ENCODE measurements at places on chromosomes 12 and 14.

- DNase-seq, result no peak
Measured at GRCh38 chr12:11801643-11802042, 152.2 kb downstream of the ETV6 start.

DNA sequence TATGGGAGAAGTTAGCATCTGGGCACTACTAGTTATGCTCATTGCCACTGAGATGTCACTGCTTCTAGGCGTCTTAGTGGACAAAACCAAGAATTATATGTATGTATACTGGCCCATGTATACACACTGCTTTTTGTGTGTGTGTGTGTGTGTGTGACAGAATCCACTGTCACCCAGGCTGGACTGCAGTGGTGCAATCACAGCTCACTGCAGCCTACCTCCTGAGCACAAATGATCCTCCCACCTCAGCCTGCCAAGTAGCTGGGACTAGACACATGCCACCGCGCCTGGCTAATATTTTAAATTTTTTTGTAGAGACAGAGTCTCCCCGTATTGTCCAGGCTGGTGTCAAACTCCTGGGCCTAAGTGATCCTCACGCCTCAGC, 25.2 kb downstream of the LIMA1 start:
- no peak for DNase-seq

GRCh38 chr14:105473677-105474482, 741 bp upstream of the CRIP2 start:
- peak; percentile 100 for DNase-seq

DNA sequence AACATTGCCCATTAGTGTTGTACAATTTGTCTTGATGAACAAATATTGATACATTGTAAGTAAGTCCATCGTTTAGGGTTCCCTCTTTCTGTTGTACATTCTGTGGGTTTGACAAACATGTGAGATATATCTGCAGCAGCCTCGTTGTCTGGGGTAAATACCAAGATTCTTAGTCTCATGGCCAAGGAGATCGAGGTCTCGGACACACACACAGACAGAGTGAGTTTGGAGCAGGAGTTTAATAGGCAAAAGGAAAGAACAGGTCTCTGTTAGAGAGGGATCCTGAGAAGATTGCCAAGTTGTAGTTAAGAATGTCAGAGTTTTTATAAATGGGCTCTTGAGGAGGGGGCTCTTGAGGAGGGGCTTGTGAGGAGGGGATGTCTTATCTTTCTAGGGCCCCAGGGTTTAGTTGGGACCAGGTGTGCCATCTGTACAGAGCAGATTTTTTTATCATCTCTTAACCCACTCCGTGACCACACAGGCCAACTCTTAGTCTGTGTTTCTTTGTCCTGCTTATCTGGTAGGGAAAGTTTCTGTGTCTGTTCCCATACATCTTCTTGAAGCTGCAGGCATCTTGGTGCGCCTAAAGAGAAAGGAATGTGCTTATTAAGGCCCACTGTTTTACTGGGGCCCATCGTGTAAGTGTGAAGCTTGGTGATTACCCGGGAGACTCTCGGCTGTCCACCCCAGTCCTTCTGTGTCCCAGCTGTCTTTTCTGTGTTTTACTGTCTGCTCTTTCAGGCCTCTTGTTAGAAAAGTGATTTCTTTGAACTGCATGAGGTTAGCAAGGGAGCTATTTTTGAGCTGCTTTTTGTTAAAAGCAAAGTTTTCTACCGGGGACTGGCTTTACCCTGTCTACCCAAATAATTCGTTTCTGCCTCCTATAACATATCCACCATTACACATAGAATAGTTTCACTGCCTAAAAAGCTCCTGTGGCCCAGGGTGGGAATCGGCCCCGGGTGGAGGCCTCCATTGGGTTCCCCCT, 22.4 kb upstream of the CLEC2D start:
- no peak for DNase-seq

DNA sequence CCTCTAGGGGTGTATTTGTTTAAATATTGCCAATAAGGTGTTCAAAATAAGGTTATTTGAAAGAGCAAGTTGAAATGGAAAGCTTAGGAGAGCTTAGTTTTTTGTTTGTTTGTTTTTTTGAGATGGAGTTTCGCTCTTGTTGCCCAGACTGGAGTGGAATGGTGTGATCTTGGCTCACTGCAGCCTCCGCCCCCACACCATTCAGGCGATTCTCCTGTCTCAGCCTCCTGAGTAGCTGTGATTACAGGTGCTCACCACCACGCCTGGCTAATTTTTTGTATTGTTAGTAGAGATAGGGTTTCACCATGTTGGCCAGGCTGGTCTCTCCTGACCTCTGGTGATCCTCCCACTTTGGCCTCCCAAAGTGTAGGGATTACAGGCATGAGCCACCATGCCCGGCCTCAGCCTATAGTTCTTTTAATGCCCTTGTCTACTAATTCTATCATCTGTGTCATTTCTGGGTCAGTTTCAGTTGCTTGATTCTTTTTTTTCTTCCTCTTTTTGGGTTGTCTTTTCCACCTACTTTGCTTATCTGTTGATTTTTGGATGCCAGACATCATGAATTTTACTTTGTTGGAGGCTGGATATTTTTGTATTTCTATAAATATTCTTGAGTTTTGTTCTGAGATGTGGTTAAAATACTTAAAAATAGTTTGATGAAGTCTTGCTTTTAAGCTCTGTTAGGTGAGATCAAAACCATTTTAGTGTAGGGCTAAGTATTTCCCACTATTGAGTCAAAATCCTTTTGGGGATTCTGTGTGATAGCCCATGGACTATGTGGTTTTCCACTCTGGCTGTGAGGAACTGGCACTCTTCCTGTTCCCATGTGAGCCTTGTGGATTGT, 18.7 kb downstream of the RCOR1 start:
- DNase-seq, result no peak

GRCh38 chr12:24111086-24111485, 161.6 kb upstream of the SOX5 start:
- DNase-seq, result no peak

GRCh38 chr12:93796729-93797128, 119.6 kb downstream of the CRADD start:
- DNase-seq, result no peak

DNA sequence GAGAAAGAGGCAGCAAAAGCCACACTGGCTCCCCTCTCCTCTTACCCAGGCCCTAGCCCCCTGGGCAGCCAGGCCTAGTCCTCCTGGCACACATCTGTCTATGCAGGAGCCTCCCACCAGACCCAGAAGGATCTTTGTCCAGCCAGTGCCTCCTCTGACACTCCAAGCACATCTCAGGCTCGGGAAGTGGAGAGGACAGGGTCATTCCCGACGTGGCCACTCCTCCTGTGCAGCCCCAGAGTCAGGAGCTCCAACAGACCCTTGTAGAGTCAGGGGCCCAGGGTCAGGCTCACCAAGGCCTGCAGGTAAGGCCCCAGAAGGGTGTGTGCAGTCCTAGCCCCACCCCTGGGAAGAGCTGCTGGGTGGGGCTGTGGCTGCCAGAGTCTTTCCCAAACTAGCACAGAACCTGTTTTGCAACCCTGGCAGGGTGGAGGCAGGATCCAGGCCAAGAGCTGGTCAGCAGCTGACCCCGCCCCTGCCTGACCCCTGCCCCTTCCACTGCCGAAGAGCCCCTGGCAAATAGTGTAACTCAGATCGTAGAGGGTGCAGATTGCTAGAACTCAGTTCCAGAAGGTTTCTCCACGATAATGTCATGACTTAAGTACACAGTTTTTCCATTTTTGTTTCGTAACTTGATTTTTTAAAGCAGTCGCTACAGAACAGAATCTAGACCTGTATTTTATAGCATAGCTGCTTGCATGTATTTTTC, 26.6 kb upstream of the PNMA1 start:
- peak; percentile 91 for DNase-seq

DNA sequence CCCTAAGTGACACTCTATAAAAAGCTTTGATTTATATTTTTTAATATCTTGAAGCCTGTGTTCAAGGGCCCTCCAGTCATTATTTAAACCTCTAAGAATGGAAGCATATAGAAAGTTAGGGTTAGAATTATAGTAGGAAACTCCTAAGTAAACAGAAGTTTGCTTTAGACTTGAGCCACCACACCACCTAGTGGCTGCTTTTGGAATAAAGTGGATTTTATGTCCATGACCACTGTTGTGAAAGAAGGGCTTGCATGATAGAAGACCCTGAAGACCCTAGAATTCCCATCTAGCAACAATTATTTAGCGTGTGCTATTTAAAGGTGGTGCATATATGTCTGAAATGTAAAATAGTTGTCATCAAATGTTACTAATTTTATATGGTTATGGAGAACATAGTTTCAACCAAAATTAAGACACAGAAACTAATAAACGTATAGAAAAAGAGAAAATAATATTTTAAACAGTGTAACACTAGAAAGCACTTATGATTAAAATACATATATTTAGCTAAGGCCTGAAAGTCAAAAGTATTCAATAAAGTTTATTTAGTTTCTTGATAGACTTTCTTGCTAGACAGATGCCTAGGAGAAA, 21.3 kb downstream of the LRRIQ1 start:
- DNase-seq, result no peak

DNA sequence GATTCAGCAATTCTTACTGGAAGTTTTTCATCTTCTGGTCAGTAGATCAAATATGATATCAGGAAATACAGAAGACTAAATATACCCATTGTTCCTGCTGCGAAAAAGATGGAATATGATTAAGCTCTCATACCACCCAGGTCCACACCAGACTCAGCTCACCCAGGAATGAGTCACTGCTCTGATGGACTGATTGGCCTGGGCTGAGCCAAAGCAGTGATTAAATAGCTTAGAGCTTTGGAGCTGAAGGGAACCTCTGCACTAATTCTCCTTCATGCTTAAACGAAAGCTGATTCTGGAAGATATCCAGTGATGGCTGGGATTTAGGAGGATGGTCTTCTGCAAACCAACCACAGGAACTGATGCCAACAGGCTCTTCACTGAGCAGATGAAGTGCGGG, 62.0 kb upstream of the SYT1 start:
- DNase-seq, result no peak

- no peak for DNase-seq
Measured at GRCh38 chr14:92103363-92103989, 2.9 kb downstream of the ATXN3 start.

- no peak for DNase-seq
Measured at GRCh38 chr14:64747327-64747726, 43.1 kb downstream of the PLEKHG3 start.

DNA sequence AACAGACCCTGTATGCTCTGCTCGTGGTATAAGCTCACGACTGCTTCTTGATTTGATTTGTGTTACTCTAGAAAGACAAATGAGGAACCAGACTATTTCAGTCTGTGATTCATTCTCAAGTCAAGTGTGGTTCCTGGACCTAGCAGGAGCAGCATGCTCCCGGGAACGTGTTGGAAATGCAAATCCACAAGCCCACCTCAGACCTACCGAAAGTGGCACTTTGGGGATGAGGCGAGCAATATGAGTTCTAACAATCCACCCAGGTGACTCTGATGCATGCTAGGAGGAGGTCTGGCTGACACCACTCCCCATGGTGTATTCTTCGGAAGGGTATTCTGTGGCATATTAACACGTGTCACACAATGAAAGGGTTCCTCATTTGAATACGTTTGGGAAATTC, 59.5 kb upstream of the TMX1 start:
- DNase-seq, result no peak

DNA sequence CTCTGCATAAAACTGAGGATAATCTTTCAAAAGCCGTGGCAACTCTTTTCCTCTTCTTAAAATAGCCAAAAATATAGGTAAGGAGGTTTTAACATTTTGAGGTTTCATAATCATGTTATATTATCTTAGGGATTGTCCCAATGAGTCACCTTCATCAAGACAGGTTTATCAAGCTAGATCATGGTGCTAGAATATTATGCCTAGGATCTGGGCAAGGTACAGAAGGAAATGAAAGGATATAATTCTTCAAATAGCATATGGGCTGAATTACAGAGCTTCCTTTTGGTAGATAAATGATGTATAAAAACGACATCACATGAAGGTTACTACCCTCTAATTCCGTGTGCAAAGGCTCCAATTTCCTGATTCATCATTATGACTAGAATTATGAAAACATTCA, 28.6 kb upstream of the TBC1D15 start:
- DNase-seq, result no peak

DNA sequence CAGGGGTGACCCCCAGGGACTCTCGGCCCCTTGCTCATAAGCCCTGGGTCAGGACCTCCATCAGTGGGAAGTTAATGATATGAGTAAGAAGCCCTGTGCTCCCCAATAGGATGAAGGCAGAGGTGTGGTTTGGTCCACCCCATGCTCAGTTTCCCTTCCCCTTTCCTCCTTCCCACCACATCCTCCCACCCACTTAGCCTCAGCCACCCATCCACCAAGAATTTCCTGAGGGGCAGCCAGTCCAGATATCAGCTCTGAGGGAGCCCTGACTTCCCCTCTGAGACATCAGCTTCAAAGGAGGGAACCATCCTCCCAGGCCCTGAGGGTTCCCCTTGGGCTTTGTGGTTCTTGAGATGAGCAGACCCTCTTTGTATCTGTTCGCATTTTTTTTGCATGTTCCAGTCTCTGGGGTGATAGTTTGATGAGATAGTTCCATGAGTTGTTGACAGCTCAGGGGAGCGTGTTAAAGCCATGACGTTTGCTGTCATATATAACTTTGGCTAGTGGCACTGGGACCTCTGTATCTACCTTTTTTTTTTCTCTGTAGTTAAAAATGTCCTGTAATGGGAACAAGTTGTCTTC, 71.2 kb downstream of the LGMN start:
- DNase-seq, result no peak

DNA sequence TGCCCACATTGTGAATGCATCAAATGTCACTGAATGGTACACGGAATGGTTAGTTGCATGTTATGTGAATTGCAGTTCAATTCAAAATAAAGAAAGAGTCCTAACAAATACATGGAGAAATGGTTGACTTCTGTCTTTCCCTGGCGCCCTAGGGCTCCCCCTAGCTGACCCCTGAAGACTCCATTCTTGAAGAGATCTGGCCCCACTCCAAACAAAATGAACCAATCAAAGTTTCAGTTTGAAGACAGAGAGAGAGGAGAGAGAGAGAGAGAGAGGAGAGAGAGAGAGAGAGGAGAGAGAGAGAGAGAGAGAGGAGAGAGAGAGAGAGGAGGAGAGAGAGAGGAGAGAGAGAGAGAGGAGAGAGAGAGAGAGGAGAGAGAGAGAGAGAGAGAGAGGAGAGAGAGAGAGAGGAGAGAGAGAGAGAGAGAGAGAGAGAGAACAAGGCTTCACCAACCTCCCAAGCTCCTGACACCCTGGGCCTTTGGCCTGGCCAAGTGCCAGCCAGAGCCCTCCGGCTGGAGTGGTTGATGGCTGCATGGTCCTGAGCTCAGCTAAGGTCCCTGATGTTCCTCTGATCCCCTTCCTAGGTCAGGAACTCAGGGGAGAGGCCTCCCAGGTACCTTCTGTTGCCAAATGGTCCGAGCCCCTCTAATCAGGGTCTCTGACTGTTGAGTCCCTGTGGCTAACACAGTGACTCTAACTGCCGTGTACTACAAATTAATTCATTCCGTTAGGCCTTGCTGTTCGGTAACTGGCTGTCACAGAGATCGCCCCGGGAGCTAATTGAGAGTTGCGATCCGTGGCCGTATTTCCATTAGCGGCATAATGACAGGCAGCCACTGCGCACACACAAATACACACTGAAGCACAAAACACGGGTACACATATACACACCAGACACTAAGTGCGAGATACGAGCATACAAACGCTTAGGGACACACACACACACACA, 188.8 kb downstream of the ESRRB start:
- no peak for DNase-seq

- DNase-seq, result no peak
Measured at GRCh38 chr12:24200010-24200409, 250.5 kb upstream of the SOX5 start.

- DNase-seq, result no peak
Measured at GRCh38 chr12:53192531-53193021, 11.9 kb upstream of the CSAD start.

- DNase-seq, result no peak
Measured at GRCh38 chr12:15931590-15932053, 20.5 kb downstream of the DERA start.
